ENCODE measurements at places on chromosomes 4 and X.

GRCh38 chr4:2743518-2744445 lies 12.4 kb downstream of the TNIP2 start:
- no peak for DNase-seq

DNA sequence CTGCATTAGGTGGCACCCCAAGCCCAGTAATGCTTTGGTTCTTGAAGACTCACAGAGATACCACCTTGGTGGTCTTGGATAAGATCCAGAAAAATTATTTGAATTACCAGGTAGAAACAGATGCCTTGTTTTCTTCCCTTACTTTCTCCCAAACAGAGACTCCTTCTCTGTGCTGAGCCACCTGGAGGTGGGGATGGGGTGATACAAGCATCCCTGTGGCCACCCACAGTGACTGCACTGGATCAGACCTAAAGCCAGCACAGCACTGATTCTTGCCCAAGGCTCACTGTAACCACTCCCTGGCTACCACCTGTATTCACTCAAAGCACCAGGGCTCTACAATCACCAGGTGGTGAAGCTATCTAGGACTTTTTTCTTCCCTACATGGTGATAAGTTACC lies 156.8 kb downstream of the TEX13A start:
- no peak for DNase-seq

DNA sequence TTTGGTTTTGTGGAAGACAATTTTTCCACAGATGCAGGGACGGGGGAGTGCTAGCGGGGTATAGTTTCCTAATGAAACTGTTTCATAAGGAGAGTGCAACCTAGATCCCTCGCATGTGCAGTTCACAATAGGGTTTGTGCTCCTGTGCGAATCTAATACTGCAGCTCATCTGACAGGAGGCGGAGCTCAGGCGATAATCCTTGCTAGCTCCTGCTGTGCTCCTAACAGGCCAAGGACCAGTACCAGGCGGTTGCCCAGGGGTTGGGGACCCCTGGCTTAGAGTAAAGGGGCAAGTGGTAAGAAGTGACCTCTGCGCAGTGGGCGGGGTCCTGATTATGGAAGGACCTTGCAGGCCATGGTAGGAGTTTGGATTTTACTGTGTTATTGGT lies 3.8 kb downstream of the SCML1 start:
- no peak for DNase-seq

DNA sequence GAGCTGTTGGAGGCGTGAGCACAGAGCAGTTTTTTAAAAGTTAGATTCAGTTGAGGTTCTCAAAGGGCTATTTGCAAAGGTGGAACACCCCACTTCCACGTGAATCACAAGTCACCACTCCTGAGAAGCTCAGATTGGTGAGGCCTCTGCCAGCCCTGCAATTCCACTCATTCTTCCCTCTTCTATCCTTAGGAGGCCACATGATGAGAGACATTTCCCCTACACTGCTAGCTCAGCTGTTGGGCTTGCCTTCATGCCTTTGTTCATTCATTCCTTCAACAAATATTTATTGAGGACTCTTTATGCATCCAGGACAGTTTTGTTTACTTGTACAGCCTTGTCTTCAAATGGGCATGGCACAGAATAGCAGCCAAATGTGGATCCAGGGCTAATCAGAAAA lies 3.7 kb downstream of the SRPX2 start:
- DNase-seq: no peak

DNA sequence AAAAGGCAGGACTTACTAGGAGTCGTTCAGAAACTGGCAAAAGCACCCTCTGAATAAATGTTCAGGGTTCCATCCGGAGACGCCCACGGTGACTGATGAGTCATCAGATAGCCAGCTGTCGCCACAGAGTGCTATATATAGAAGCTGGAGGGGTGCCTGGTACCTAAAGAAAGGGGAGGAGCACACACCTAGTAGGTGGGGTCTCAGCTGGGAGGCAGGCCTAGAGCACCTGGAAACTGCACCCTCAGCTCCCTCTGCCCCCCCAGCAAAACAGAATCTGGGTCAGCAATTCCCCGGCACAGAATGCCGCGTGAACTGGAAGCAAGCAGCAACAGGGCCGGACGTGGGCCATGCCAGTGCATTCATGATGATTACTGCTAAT lies 242.0 kb downstream of the BCOR start:
- no peak for DNase-seq

DNA sequence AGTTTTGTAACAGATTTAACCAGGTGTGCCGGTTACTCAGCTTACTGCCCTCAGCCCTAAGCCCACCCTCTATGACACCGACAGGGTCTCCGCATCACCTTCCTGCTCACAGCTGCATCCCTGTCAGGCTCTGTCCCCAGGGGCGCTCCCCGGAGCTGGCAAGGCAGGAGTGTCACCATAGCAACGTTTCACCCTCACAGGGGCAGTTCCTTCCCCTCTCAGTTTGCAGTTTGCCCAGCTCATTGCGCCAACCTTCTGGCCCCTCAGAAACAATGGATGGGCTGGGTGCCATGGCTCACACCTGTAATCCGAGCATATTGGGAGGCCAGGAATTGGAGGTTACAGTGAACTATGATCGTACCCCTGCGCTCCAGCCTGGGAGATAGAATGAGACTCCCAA lies 42.6 kb downstream of the RGS12 start:
- DNase-seq: no peak

GRCh38 chrX:140521393-140521792 lies 16.5 kb upstream of the SOX3 start:
- no peak for DNase-seq

All from AG09309 (cell line).